ENCODE measurements at places on chromosomes 13 and 19.

GRCh38 chr19:53792721-53793433 is 31.2 kb downstream of the NLRP12 start:
- peak; percentile 75 for DNase-seq

DNA sequence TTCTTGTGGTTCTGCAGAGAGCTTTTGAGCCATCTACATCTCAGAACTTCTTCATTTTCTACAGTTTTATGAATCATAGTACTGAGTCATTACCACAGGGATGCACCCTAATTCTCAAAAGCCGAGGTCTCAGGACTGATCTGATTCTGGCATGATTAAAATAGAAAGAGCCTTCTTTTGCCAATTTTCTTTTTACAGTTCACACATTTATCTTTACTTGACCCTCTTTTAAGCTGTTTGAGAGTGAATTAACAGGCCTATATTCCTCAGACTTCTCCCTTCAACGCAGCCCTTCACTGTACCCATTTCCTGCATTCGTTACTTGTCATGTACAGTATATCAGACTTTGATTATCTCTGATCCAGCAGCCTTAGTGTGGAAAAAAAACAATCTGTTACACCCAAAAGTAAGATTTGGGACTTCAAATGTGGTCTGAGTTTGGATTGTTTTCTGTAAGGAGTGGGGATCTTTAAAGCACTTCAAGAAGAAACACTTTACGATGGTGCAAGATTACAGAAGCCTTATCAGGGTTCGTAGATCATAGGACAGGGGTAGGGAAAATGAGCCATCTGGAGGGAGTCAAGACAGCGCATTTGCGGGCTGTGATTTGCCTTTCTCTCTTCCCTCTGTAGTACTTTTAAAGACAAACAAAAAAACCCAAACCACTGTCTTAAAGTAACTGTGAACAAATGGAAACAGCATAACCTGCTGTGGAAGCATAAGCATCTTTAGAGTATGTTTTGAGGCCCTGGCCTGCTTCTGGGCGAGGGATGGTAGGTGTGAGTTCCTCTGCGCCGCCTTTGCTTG is 15.3 kb upstream of the GPR183 start:
- no peak for DNase-seq

GRCh38 chr13:23889615-23890607 is 711 bp upstream of the MIPEP start:
- no peak for DNase-seq

DNA sequence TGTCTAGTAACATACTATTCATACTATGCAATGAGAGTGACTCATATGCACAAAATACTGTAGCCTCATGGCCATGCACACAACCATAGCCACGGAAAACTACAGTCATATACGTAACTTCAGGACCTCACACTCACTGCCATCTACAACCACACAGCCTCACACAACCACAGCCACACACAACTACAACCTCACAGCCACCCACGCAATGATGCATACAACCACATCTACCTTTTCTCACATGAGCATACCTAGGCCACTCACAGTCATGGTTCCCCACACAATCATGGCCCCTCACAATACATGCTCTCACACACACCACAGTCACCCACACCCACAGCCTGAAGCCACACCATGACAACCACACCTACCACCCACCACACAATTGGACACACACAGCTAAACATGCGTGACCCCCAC is 8.7 kb upstream of the TNFSF14 start:
- peak; percentile 75 for DNase-seq

DNA sequence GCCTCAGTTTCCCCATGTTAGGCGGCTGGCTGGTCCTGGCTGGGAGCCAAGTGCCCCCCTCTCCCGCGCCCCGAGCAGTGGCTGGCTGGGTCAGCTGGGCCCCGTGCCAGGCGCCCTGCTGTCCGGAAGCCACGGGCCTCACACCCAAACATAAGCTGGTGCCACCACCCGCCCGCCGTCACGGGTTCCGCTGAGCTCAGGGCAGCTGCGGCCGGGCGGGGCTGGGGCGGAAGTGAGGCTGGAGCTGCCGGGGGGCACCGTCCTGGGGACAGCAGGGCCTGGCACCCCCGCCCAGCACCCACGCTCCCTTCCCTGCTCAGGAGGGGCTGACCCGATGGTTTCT is 19.3 kb downstream of the HCN2 start:
- no peak for DNase-seq

DNA sequence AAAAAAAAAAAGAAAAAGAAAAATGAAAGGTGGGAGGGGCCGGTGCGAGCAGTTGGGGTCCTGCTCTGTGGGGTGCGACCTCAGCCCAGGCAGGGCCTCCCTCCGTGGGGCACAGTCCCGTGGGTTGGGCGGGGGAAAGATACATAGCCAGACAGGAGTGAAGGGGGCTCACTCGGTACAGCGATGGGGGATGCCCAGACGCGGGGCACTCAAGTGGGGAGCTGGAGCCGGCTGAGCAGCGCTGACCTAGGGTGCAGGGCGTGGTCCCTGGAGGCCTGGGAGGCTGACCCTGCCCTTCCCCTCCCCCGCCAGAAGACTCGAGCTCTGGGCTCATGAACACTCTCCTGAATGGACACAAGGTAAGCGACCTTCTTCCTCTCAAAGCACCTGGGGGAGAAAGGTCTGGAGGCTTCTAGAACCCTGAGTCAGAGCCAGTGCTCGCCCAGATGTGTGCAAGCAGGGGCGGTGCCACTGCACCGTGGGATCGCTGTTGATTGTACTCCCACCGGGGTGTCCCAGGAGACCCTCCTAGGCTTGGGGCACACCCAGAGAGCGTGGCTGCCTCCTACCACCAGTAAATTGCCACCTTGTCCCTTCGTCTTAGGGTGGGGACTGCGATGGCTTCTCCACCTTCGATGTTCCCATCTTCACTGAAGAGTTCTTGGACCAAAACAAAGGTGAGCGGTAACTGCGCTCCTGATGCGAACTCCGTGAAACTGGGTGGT is 3.4 kb downstream of the HMG20B start:
- no peak for DNase-seq
